T-helper 17 cell (primary cell): ENCODE measurements at places on chromosomes 6 and 20.

DNA sequence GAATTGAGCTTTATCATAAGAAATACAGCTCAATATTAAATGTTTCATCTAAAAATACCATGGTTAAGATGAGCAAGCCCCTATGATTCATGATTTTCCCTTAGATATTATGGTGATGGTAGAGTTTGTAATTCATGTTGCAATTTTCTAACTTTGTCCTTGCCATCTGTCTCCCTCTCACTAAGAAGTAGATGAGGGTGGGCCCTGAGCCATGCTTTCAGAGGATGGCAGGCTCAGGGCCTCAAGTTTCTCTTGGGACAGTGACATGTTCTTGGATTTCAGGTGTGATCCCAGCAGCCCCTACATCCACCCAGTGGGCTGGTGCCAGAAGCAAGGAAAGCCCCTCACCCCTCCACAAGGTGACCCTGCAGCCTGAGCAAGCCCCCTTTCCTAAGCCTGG lies 25.6 kb downstream of the L3MBTL1 start:
- DNase-seq = no peak

GRCh38 chr20:62653373-62653772 lies 11.1 kb downstream of the SLCO4A1 start:
- DNase-seq = no peak

DNA sequence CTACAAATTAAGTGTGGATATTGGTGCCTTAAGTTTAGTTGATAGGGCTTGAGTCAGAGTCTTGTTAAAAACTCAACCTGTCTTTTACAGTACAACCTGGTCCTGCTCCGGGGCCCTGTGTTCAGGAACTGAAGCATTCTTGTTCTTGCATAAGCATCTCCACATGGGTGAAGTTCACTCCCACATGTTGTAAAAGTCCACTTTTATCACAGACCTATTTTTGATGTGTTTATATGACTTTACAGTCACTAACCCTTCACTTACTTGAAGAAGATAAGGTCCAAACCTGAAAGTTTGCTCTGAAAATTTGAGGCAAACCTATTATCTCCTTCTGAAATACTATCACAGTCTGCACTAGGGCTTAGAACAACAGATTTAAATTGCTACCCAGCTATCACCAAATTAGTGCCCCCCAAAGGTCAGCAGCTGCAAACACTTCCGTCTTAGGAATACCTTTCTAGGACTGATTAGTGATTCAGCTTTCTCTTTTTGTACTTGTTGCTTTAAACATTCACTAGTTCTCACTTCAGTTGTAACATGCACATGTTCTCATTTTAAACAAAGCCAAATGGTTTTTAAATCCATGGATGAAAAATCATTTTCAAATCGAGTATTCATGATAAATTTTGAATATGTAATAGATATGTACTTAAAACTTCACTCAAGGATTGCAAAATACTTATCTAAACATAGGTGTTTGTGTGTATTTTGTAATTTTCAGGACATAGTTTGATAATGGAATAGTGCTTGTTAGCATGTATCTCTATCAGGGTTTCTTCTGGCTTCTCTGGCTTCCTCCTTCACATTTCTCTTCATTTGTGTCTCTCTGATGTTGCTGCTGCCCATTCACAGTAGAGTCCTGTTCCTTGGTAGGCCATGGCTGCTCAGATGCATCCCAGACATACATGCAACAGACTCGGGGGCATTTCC lies 469.8 kb upstream of the SOX4 start:
- DNase-seq = no peak

GRCh38 chr20:36932476-36933426 lies 18.8 kb downstream of the SAMHD1 start:
- no peak for DNase-seq

DNA sequence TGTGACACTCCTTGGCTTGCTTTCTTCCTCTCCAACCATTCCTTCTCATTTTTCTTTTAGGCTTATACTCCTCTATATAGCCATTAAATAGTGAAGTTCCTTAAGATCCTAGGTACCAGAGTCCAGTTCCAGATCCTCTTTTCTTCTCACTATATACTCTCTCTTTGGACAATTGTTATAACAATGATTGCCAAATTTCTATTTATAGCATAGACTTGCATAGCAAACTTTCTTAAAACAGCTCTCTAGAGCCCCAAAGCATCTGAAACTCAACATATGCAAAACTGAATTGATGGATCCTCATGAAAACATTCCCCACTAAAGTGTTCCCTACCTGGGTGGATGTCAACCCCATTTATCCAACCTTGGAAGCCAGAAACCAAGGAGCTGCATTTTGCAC lies 13.4 kb downstream of the PHIP start:
- no peak for DNase-seq

- DNase-seq = no peak
These were observed 224.4 kb upstream of the PMEPA1 start for GRCh38 chr20:57934007-57934805.
